ENCODE measurements at places on chromosomes 7 and 10.

DNA sequence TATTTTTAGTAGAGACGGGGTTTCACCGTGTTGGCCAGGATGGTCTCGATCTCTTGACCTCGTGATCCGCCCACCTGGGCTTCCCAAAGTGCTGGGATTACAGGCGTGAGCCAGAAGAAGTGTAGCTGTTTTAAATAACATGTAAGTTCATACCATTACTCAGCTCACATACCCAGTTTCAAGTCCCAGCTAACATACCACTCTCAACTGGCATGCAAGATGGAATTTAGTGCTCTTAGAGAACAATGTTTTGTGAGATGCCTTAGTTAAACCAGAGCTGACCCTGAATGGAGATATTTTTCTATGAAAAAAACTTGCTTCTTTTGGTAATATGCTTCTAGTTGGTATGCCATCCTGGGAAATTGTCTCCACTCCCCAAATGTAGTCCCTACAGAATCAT is 37.3 kb downstream of the HBP1 start:
- no peak overlapping the region for H3K4me3 ChIP-seq
- DNase-seq = no peak
- H3K4me1 ChIP-seq = no peaks in the 10 kb centered on the region

GRCh38 chr10:113056441-113057021 is 106.5 kb downstream of the TCF7L2 start:
- DNase-seq = no peak
- peak overlapping the region; percentile 6 for H3K27ac ChIP-seq
- H3K4me3 ChIP-seq = no peak overlapping the region
- H3K4me1 ChIP-seq = peaks cover 64% of the 10 kb centered on the region
- no peaks in the 10 kb centered on the region for H3K36me3 ChIP-seq
- H3K27me3 ChIP-seq = no peaks in the 10 kb centered on the region

DNA sequence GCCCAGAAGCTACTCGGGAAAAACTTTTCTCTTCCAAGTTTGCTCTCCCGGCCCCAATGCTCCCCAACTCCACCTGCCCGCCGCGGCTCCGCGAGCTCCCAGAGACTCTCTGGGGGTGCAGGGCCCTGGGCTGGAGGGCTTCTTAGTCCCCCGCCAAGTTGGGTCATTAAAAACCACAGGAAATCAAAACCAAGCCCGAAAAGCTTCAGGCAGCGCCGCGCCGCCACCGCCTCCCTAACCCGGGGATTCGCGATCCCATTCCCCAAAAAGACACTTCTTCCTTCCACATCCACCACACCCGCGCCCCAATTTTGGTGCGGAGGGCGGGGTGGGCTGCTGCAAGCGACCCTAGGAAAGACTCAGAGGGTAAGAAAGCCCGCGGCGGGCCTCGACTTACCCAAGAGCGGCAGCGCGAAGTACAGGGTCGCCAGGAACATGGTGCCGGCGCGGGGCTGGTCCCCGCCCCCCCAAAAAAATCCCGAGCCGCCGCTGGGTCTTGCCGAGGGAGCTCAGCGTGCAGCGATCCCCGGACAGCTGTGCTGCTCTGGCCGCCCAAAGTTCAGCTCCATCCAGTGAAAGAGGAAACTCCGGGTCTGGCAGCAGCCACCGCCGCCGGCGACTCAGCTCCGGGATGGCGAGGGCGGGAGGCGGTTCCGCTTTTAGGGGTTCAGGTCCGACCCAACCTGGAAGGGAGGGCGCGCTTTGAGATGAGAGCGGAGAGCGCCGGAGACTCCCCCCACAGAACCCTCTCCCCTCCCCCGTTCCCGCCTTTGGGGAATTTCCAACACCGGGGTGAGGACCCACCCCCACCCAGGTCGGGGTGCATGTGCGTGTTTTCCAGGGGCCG is 1.2 kb downstream of the GFRA1 start:
- peak overlapping the region; percentile 66 for H3K4me3 ChIP-seq
- H3K4me1 ChIP-seq = peaks cover 41% of the 10 kb centered on the region
- no peaks in the 10 kb centered on the region for H3K36me3 ChIP-seq
- H3K27me3 ChIP-seq = no peaks in the 10 kb centered on the region
- no peak for DNase-seq
- H3K27ac ChIP-seq = peak overlapping the region; percentile 16

- no peaks in the 10 kb centered on the region for H3K27me3 ChIP-seq
- no peak overlapping the region for H3K4me3 ChIP-seq
- peaks cover 8% of the 10 kb centered on the region for H3K36me3 ChIP-seq
- DNase-seq = no peak
- peaks cover 94% of the 10 kb centered on the region for H3K4me1 ChIP-seq
- H3K27ac ChIP-seq = no peak overlapping the region
These were observed 17.7 kb downstream of the MDFIC start for GRCh38 chr7:114939484-114940097.

- H3K36me3 ChIP-seq = no peaks in the 10 kb centered on the region
- H3K4me3 ChIP-seq = no peak overlapping the region
- DNase-seq = peak; percentile 69
These were observed 36.1 kb downstream of the ADGRA1 start for GRCh38 chr10:133123746-133124356.

GRCh38 chr7:130951976-130952876 is 218.2 kb upstream of the KLF14 start:
- H3K27me3 ChIP-seq = no peaks in the 10 kb centered on the region
- H3K4me3 ChIP-seq = no peak overlapping the region
- peaks cover 6% of the 10 kb centered on the region for H3K36me3 ChIP-seq
- peak overlapping the region; percentile 87 for H3K27ac ChIP-seq
- DNase-seq = no peak
- peaks cover 88% of the 10 kb centered on the region for H3K4me1 ChIP-seq

GRCh38 chr7:14690075-14690474 is 212.5 kb downstream of the DGKB start:
- no peaks in the 10 kb centered on the region for H3K36me3 ChIP-seq
- H3K27ac ChIP-seq = peak overlapping the region; percentile 45
- no peaks in the 10 kb centered on the region for H3K4me1 ChIP-seq
- H3K4me3 ChIP-seq = no peak overlapping the region

- DNase-seq = no peak
- H3K4me1 ChIP-seq = no peaks in the 10 kb centered on the region
- no peak overlapping the region for H3K27ac ChIP-seq
- H3K4me3 ChIP-seq = no peak overlapping the region
These were observed 43.4 kb upstream of the SLF2 start for GRCh38 chr10:100869399-100869798.

DNA sequence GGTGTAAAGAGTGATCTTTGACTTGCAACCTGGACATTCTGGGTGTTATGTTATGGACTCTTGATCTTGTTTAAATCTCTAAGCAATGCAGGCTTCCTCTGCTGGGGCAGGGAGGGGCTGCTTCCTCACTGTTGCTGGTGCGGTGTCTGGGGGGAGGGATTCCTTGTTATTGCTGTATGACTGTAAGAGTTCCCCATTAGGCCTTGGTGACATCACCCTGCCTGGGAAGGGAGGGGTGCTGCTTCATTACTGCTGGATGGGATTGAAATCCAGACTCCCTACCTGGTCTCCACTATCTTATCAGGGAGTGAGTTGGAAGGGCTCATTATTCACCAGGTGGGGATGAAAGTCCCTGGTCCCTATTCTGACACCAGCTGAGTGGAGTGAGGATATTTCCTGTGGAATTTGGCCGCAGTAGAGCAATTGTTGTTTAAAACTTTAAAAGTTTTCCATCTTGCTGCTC is 8.8 kb downstream of the OGDH start:
- H3K4me1 ChIP-seq = peaks cover 51% of the 10 kb centered on the region
- no peaks in the 10 kb centered on the region for H3K27me3 ChIP-seq
- H3K36me3 ChIP-seq = peaks cover 9% of the 10 kb centered on the region
- H3K27ac ChIP-seq = peak overlapping the region; percentile 75
- peak; percentile 84 for DNase-seq
- H3K4me3 ChIP-seq = no peak overlapping the region

DNA sequence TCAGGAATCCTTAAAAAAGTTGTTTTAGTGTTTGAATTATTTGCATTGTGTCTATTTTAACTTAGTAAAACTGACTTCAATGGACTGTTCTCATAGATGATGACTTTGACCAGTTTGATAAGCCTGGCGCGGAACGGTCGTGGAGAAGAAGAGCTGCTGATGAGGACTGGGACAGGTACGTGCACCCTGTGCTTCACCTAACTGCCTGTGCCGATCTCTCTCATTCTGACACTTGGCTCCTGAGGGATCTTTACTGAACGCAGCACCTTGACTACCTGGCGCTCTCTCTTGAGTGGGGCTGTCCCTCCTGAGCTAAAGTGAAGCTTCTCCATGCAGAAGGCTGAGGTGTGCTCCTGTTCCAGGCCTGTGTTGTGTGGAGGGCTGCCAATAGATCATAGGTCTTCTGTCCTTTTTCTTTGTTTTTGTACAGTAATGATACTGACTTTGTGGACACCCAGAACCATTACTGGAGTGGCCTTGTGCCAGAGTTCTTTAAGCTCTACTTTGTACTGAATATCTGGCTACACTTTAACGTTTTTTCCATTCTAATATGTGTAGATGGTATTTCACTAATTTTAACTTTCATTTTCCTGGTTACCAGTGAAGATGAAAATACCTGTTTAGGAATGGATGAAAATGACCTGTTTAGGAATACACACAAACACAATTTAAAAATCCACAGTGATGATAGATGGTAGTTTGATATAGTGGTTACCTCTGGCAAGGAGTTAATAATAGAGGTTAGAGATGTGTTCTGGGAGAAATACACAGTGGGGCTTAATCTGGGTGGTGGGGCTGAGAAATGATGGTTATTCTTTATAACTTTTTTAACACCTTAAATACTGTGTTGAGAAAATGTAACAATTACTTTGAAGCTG is 20.9 kb downstream of the RBM33 start:
- H3K4me3 ChIP-seq = no peak overlapping the region
- no peak overlapping the region for H3K27ac ChIP-seq
- no peak for DNase-seq
- peaks cover 76% of the 10 kb centered on the region for H3K4me1 ChIP-seq
- H3K27me3 ChIP-seq = no peaks in the 10 kb centered on the region

DNA sequence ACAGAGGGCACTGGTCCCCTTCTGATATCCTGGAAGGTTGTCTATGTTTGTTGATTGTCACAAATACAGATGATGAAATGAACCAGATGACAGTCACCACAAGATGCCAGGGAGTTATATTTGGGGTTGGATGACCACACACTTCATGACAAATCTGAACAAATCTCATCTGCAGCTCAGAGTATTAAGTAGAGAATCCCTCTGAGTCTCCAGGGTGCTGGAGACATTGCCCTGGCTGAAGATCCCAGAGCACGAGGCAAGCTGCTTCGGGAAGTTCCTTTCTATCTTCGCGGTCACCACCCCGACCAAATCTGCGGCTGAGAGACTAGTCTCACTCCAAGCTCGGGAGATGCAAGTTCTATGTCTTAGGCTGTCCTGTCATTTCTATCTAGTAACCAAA is 9.0 kb downstream of the DENND2A start:
- no peaks in the 10 kb centered on the region for H3K27me3 ChIP-seq
- H3K4me3 ChIP-seq = no peak overlapping the region
- DNase-seq = no peak
- H3K27ac ChIP-seq = peak overlapping the region; percentile 36

- H3K27me3 ChIP-seq = no peaks in the 10 kb centered on the region
- no peak overlapping the region for H3K27ac ChIP-seq
- no peaks in the 10 kb centered on the region for H3K36me3 ChIP-seq
- no peak for DNase-seq
- no peak overlapping the region for H3K4me3 ChIP-seq
These were observed 8.4 kb upstream of the HHEX start for GRCh38 chr10:92681306-92681834.

GRCh38 chr10:114151486-114151885 is 22.5 kb downstream of the CCDC186 start:
- DNase-seq = no peak
- H3K4me1 ChIP-seq = no peaks in the 10 kb centered on the region
- H3K4me3 ChIP-seq = no peak overlapping the region
- H3K36me3 ChIP-seq = peaks cover 21% of the 10 kb centered on the region
- no peaks in the 10 kb centered on the region for H3K27me3 ChIP-seq

GRCh38 chr7:143519411-143520131 is 41.9 kb downstream of the TAS2R41 start:
- no peak for DNase-seq
- no peaks in the 10 kb centered on the region for H3K4me1 ChIP-seq
- no peak overlapping the region for H3K4me3 ChIP-seq
- no peak overlapping the region for H3K27ac ChIP-seq

All from spleen (tissue), 13 donors.